Activated CD8-positive, alpha-beta memory T cell treated with anti-CD3 and anti-CD28 coated beads for 4 hours (primary cell): ENCODE measurements at places on chromosomes 11 and 22.

DNA sequence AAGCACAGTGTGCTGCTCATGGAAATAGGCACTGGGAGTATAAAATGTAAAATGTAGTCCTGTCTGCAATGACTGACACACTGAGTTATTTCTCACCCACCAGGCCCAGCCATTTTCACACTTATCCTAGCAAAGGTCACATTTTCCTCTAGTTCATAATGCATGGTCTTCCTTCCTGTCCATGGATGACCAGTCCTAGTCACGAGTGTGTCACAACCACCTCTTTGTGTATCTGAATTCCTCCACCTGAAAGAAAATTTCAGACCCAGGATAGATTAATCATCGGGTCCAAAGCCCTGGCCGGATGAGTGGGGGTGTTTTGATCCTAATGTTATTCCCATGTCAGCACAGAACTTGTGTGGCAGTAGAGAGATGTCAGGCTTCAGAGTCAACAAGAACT, at the start of gene MRGPRX4:
Gene MRGPRX4, plus strand, starts transcription at position 172 of the 400 bp plus-strand sequence. CDS start 420 bp downstream, outside the sequence.
- no peak for DNase-seq

- DNase-seq = no peak
Measured at GRCh38 chr22:27310966-27311697, 490.4 kb downstream of the MN1 start.

DNA sequence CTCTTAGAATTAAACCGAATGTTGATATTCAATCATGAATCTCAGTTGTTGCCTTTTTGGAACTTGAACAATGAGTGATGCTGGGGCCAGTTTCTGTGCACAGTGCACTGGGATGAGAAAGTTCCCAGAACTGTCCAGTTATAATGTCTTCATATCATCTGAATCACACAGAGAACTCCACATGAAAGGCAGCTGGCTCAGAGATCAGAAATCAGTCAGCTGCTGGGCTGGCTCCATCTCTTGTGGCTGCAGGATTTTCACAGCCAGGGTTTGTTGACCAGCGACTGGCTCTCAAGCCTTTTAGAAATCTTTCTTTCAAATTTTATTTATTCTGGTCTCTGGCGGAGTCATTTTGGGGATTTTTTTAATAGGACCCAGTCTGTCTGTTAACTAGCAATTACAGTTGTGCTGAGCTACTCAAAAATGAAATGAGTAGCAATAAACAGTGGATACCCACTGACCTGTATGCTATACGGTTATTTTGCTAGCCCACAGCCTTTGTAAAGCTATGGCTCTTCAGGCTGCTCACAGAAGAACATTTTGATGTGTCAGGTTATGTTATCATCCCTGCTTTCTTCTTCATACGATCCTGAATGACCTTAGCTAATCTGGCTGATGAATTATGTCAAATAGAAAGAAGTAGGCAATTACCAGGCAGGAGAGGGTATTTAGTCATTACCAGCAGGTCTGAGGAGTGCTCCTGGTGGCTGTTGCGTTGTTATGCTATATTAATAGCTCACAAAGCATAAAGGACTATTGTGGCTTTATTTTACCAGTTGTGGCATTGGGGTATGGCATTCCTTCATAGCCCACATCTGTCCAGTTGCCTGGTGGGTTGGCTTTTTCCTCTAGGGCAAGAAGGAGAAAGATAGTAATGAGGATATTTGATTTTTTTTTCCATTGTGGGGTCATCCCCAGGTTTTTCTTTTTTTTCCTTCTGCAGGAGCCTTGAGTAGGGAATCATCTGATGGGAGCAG, 3.6 kb downstream of the FAT3 start:
- DNase-seq = no peak

- DNase-seq = no peak
Measured at GRCh38 chr11:67466367-67466766, 2.7 kb downstream of the TMEM134 start.

DNA sequence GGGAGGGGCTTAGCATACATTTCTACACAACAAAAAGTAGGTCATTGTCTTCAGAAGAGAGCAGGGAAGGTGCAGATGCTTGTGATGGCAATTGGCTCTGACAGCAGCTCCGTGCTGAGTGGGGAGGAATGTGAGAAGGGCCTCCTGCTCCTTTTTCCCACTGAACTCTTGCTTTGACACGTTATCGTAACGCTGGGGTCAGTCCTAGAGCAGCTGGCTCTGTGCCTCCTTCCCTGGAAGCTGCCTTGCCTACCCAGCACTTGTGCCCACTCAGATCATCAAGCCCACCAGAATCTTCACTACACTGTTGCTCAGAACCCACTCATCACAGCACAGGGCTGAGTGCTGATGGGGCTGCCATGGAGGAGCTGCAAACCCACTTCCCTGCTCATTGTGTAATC, 14.9 kb upstream of the NAV2 start:
- no peak for DNase-seq

- no peak for DNase-seq
Measured at GRCh38 chr11:93585758-93586157, 42.6 kb upstream of the SMCO4 start.

GRCh38 chr22:27594474-27595134, 207.0 kb downstream of the MN1 start:
- no peak for DNase-seq

DNA sequence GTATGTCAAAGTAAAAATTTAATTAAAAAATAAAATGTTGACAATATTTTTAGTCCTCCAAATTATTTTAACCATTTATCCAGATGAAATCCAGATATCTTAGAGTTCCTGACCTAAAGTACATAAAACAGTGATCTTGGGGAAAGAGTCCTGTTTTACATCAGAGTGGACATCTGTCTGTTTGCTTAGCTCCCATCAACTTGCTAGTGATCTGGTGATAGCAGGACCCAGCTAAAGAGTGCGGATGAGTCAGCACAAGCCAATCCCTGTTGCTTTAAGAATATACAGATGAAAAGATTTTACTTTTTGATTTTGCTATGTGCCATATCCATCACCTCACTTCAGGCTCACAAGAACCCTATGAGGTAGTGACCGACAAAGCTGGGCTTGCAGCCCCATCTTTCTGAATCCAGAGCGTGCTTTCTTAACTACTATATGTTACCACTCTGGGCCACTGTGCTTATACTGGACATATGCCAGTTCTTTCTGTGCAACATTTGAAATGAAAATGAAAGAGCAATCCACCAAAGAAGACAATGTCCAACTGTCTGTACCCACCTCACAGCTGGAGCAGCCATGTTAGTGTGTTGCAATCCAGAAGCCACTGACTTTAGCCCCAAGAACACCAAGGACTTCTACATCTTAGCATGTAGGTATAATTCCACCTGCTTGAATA, 167.6 kb upstream of the SESN3 start:
- no peak for DNase-seq

DNA sequence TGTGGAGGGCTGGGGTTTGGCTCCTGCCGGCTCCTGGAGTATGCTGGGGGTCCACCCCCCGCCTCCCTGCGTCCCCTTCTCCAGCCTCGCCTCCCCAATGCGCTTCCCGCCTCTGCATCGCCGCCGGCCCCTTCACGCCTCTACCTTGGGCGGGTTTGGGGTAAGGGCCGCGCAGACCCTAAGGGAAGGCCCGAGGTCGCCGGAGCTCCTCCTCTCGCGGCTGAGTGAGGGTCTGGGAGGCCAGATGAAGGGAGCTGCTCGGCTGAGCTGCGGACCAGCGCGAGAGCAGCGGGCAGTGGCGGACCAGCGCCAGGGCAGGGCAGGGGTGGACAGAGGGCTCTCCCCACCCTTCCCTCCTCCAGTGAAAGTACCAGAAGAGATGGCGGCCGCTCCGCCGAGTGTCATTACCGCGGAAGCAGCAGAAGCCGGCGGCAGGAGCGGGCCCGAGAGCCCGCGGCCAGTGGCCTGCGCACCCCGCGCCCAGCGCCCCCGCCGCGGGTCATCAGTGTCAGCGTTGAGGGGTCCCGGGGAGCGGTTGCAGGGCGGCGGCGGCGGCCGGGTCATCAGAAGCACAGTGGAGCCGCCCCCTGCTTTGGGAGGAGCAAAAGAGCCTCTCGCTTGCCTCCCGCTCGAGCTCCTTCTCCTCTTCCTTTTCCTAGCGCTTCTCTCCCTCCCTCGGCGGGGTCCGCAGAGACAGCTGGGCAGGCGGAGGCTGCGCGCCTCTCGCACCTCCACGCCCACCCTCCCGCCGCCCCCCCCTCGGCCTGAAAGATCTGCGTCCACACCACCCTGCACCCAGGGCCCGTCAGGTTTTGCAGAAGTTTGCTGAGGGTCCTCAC, 255.6 kb upstream of the CADM1 start:
- DNase-seq = no peak

GRCh38 chr11:117520201-117520600, 192.5 kb downstream of the CEP164 start:
- no peak for DNase-seq

GRCh38 chr22:29266564-29267461, 968 bp downstream of the RHBDD3 start:
- DNase-seq = no peak

- no peak for DNase-seq
Measured at GRCh38 chr22:37045958-37046357, 5.6 kb upstream of the KCTD17 start.

- peak; percentile 33 for DNase-seq
Measured at GRCh38 chr11:46238078-46238966, 39.1 kb upstream of the CREB3L1 start.

GRCh38 chr11:92588393-92588792, 363.8 kb downstream of the FAT3 start:
- no peak for DNase-seq

DNA sequence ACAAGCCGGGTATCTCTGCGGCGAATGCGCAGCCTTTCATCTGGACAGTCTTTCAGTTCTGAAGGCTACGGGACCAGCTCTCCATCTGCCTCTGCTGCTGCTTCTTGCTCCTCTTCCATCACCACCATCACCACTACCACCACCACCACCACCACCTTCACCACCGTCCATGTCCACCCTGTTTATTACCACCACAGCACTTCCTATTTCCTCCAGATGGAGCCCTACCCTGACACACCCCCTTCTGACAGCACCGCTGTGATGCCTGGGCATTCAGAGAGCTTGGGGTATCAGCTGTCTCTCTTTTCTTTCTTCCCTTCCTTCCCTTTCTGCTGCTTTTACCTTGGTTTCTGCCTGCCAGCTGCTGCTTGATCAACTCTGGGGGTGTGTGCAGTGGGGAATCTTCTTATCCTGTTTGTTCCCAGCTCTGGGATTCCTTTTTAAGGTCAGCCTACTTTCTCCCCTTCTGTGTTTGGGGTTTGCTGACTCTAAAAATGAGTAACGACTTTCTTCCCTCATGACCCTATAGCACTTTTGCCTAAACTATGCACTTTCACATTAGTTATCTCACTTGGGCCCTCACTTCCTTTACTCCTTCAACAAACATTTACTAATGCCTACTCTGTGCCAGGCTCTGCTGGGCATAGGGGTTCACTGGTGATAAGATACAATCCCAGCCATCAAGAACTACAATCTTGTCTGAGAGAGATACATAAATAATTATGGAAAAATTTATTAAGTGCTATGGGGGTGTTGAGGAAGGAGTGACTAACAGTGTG, 7.8 kb upstream of the RRM1 start:
- DNase-seq = no peak

DNA sequence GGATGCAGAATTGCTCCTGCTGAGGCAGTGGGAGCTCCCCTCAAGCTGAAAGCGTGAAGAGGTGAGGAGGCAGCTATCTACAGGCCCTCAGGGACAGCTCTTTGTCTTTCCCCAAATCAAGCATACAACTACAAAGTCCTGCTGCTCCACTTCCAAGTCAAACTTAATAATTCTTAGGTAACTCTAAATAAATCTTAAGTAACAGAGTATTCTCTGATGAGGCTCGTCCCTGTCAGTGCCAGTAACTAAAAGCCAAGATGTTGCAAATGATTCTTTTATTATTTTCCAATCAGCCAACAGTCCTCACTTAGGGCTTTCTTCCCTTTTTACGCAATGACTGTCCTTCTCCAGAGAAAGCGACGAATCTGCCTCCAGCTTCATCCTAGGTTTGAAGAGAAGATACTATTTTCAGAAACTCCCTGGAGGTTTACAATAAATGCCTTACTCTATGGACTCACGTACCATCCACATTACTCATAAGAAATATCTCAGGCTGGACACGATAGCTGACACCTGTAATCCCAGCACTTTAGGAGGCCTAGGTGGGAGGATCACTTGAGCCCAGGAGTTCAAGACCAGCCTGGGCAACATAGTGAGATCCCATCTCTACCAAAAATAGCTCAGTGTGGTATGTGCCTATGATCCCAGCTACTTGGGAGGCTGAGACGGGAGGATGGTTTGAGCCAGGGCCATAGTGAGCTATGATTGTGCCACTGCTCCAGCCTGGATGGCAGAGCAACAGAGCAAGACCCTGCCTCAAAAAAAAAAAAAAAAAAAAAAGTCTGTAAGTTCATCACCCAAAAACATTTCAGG, 3.1 kb upstream of the C22orf39 start:
- DNase-seq = no peak

- no peak for DNase-seq
Measured at GRCh38 chr22:47038206-47038835, 275.9 kb downstream of the TBC1D22A start.

DNA sequence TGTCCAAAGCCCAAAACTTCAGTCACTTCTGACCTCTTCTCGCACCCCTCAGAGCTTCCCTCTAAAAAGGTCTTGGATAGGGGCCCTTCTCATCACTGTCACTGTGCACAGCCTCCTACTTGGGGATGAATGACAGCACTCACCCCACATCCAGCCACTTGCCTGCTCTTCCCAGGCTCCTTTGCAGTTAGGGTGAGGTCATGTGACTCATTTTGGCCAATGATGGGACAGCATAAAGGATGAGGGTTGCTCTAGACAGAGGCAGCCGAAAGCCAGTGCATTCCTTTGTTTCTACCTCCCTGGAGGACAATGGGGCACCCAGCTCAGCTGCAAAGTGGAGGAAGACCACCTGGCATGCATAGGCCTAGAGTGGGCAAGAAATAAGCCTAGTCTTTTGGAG, 1413.3 kb downstream of the TBC1D22A start:
- DNase-seq = no peak

GRCh38 chr11:24246715-24247114, 250.1 kb upstream of the LUZP2 start:
- no peak for DNase-seq

DNA sequence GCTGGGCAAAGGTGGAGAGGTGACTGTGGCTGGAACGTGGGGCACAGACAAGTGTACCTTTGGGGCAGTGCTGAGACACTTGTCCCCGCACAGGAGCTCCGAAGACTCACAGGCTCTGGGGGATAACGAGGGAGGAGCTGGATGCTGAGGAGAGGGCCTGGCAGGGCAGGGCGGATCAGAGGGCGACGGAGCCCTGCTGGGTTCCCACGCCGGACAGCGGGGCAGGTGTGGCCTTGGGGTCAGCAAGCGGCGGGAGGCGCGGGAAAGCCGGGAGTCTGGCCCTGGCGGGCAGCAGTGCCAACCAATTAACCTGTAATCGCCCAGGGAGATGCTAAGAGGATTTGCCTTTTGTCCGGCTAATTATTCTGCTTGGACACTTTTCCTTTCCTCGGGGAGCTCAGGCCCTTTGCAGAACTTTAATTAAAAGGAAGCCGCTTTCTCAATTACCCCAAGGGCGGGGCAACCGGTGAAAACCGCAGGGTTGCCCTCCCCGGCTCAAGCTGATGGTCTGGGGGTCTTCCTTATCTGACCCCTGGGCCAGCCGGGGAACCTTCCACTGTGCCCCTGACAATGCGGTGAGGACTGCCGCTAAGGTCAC, 71.5 kb downstream of the WNT7B start:
- DNase-seq = no peak
